ENCODE measurements at places on chromosomes 2 and 18.

DNA sequence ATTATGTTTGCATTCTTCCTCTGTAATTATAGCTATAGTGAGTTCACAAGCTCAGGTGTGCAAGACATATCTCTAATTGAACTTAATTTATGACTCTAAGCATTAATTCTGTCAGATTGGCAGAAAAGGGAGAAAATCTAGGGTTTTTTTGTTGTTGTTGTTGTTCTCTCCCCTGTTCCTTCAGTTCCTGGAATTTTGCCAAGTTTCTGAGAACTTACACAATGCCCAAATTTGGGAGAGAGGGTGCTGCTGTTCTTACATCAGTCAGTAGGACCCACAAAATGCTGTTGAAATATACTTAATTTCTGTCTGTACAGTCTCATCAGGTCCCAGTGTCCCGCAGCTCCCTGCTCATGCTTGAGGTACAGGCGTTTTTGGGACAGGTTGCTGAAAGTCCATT is 221.8 kb upstream of the RBMS1 start:
- no peak for DNase-seq

DNA sequence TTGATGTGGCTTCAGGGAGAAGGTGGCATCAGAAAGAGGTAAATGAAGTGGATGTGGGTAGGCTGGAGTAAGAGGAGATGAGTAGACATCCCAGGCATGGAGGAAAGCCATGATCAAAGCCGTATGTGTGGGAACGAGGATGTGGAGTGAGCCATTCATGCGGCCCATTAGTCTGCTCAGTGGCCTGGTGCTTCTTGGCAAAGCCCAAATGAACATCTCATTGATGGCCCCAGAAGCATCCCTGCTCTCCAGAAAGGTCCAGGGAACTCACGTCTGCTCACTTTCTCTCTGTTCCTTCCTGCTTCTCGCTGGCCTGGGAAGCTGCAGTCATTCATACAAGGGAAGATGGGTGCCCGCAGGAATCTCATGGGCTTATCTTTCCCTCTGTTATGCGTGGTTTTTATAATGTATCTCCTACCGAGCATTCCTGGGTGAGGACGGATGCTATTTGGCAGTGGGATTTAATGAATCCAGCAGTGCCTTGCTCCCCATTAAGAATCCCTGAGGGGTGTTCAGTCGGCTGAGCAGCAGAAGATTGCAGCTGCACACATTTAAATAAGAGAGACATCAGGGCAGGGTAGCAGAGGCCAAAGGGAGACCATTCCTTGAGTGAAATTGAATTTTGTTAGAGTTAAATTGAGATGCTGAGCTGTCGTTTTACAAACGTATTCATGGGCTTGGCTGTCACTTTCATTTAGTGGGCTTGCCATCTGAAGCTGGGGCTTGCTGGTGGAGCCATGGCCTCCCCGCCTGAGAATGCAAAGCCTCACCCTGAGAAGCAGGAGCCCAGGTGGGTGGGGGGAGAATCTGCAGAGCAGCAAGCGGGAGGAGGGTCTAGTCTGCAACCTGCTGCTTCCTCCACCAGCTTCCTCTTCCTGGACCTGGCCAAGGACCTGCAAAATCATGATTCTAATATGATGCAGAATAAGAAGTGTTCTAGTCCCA is 64.5 kb downstream of the LYPD1 start:
- DNase-seq = no peak

- DNase-seq = no peak
These were observed 3.8 kb downstream of the DLX2 start for GRCh38 chr2:172098650-172099471.

- DNase-seq = no peak
These were observed 36.7 kb downstream of the RND3 start for GRCh38 chr2:150450765-150451164.

GRCh38 chr2:12727641-12728040 is 10.9 kb downstream of the TRIB2 start:
- DNase-seq = no peak
